Ascending aorta (tissue), 2 donors: ENCODE measurements at places on chromosomes 12 and 14.

GRCh38 chr14:52314595-52315354, 663 bp downstream of the PTGER2 start:
- DNase-seq = no peak
- H3K27me3 ChIP-seq = no peaks in the 10 kb centered on the region
- H3K4me3 ChIP-seq = peak overlapping the region; percentile 62
- H3K27ac ChIP-seq = peak overlapping the region; percentile 5

- no peak overlapping the region for H3K4me3 ChIP-seq
- H3K4me1 ChIP-seq = peaks cover 2% of the 10 kb centered on the region
- H3K27me3 ChIP-seq = no peaks in the 10 kb centered on the region
Observed at GRCh38 chr12:132562489-132563021, 47.8 kb downstream of the LRCOL1 start.

GRCh38 chr14:104316121-104316722, 177.8 kb downstream of the KIF26A start:
- no peaks in the 10 kb centered on the region for H3K4me1 ChIP-seq
- H3K27ac ChIP-seq = no peak overlapping the region
- no peaks in the 10 kb centered on the region for H3K36me3 ChIP-seq

DNA sequence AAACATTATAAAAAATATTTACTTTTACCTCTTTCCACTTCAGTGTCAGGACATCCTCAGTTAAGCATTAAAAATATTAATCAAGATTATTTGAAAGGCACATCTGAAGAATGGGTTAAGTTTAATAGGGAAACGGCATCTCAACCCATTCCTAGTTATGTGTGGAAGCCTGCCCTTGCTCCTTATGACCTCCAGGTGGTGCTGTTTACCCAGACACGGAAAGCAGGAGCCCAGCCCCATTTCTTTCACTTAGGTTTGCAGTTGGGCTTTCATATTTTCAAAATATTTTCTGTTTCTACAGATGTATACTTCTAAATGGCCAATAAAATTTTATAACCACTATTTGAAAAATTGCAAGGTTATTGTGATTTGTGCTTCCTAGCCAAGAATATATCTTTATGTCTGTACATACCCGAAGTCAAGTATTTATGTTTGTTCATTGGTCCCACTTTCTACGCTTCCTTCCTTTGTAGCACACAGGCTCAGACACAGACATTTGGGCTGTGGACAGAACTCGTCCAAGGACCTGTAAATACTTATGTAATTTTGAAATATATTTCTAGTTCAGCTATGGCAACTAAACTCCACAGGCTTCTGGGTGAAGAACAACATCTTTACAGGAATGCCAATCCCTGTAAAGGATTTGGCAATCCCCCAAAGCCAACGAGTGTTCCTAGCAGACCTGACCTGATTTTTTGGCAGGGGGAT, 247.1 kb downstream of the AKAP6 start:
- DNase-seq = no peak
- H3K4me1 ChIP-seq = peaks cover 2% of the 10 kb centered on the region
- peak overlapping the region; percentile 47 for H3K4me3 ChIP-seq
- no peaks in the 10 kb centered on the region for H3K36me3 ChIP-seq

GRCh38 chr12:684416-684815, 21.2 kb upstream of the NINJ2 start:
- no peaks in the 10 kb centered on the region for H3K36me3 ChIP-seq
- H3K27me3 ChIP-seq = no peaks in the 10 kb centered on the region
- no peaks in the 10 kb centered on the region for H3K4me1 ChIP-seq
- H3K4me3 ChIP-seq = no peak overlapping the region
- DNase-seq = peak; percentile 11

DNA sequence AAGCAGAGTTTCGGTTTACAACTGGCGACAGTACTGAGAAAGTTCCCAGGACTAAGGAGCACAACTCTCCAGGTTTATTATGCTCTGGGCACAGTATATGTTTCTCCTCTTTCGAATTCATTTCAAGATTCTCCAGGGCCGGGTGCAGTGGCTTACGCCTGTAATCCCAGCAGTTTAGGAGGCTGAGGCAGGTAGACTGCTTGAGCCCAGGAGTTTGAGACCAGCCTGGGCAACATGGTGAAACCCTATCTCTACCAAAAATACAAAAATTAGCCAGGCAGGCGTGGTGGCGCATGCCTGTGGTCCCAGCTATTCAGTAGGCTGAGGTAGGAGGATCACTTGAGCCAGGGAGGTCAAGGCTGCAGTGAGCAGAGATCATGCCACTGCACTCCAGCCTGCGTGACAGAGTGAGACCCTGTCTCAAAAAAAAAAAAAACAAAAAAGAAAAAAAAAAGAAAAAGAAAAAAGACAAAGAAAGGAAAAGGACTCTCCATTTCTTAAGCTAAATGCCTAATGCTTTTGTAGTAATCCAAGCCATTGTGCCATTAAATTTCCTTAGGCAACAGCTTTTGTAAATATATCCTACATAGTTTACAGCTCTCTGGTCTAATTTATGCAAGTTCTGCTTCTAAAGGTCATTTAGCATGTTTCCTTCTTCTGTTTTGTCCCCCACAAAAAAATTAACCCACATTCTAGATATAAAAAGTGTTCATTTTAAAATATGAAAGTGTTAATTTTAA, 34.8 kb downstream of the ATL1 start:
- H3K27me3 ChIP-seq = no peaks in the 10 kb centered on the region
- H3K4me1 ChIP-seq = no peaks in the 10 kb centered on the region
- H3K36me3 ChIP-seq = peaks cover 7% of the 10 kb centered on the region
- no peak overlapping the region for H3K27ac ChIP-seq
- H3K4me3 ChIP-seq = no peak overlapping the region
- no peak for DNase-seq

GRCh38 chr14:44873536-44873935, 88.2 kb downstream of the KLHL28 start:
- H3K4me3 ChIP-seq = no peak overlapping the region
- DNase-seq = no peak
- no peaks in the 10 kb centered on the region for H3K27me3 ChIP-seq
- no peaks in the 10 kb centered on the region for H3K4me1 ChIP-seq
- no peak overlapping the region for H3K27ac ChIP-seq

- no peak for DNase-seq
- no peaks in the 10 kb centered on the region for H3K27me3 ChIP-seq
- H3K4me1 ChIP-seq = no peaks in the 10 kb centered on the region
- no peak overlapping the region for H3K27ac ChIP-seq
- H3K4me3 ChIP-seq = no peak overlapping the region
Observed at GRCh38 chr14:24606297-24606696, 3.2 kb downstream of the GZMH start.

DNA sequence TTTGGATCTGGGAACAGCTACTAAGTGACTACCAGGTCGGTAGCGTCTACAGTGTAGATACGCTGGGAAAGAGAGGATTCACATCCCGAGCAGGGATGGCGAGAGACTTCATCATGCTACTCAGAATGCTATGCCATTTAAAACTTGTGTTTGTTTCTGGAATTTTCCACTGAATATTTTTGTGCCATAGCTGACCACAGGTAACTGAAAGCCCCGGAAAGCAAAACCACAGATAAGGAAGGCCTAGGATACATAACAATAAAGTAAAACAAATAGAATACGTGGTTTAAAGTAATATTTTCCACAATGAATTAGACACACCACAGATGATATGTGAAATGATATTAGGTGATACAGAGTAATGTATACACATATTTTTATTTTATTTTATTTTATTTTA, 7.9 kb upstream of the HCAR1 start:
- no peak overlapping the region for H3K27ac ChIP-seq
- H3K4me3 ChIP-seq = no peak overlapping the region
- H3K27me3 ChIP-seq = no peaks in the 10 kb centered on the region
- H3K4me1 ChIP-seq = no peaks in the 10 kb centered on the region

GRCh38 chr12:91988086-91988923, 157.3 kb downstream of the BTG1 start:
- peak overlapping the region; percentile 53 for H3K27ac ChIP-seq
- no peaks in the 10 kb centered on the region for H3K36me3 ChIP-seq
- peaks cover 8% of the 10 kb centered on the region for H3K4me1 ChIP-seq
- H3K27me3 ChIP-seq = no peaks in the 10 kb centered on the region
- DNase-seq = no peak
- no peak overlapping the region for H3K4me3 ChIP-seq

DNA sequence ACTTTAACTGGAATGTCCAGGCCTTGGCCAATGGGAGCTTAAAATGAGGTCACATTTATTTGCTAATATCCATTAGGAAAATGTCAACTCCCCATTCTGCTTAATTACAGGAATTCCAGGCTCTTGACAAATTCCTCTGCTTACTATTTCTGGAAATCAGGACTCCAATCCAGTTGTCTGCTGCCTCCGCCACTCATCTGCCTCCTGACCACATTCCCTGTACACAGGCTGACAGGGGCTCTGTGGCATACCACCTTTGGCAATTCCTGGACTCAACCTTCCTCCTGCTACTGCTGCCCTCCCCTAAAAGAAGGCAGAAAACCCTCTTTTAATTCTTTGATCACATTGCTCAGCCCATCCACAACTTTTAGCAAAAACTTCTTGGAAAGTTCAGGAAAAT, 37.9 kb downstream of the KICS2 start:
- no peak for DNase-seq
- H3K4me1 ChIP-seq = peaks cover 9% of the 10 kb centered on the region
- H3K4me3 ChIP-seq = no peak overlapping the region
- no peaks in the 10 kb centered on the region for H3K36me3 ChIP-seq

DNA sequence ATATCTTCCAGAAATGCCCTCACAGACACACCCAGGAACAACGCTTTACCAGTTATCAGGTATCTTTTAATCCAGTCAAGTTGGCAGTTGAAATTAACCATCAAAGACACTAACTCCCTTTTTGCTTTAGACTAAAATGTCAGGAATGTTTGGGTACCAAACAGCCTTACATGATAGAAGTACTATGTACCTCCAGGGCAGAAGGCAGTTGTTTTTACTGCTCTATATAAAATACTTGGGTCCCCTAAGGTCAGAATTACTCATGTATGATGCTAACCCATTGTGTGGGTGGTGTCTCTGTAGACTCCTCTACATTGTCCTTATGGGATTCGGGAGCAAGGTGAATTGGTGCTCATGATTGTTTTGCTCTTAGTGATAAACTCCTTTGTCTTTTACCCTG, 492.5 kb upstream of the FLRT2 start:
- DNase-seq = no peak
- H3K27me3 ChIP-seq = no peaks in the 10 kb centered on the region
- no peaks in the 10 kb centered on the region for H3K4me1 ChIP-seq

DNA sequence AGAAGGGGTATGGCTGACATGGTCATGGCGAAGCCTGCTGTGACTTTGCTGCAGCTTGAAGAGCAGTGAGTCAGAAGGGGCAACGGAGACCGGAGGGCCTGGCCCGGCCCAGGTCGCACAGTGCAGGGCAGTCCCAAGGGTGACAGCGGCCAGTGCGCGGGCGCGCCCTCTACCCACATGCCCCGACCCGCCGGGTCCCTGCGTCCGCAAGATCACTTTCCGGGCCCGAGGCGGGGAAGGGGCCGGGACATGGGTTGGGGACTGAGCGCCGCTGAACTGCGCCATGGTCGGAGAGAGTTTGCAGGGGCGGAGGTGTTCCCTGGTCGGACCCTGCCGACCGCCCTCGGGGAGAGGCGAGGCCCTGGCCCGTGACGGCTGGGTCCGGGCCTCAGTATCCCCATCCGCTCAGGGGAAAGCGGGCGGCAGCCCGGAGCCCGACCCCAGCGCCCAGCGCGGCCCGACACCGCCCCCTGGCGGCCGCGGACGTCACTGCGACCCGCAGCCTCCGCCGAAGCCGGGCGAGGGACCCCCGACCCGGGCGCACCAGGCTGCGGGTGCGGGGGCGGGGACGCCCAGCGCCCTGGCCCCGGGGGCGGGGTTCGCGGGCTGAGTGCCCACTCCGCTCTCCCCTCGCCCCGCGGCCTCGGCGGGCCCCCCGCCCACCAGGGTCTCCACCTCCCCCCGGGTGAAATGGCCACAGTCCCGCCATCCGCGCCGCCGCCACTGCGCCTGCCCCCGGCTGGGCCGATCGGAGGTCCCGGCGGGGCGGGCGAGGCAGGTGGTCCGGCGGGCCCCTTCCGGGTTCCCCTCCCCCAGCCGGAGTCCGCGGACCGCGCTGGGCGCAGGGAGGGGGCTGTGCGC, 7.2 kb upstream of the ANKRD9 start:
- no peaks in the 10 kb centered on the region for H3K27me3 ChIP-seq
- peak overlapping the region; percentile 77 for H3K4me3 ChIP-seq
- H3K4me1 ChIP-seq = peaks cover 4% of the 10 kb centered on the region
- H3K27ac ChIP-seq = peak overlapping the region; percentile 6
- no peak for DNase-seq
- no peaks in the 10 kb centered on the region for H3K36me3 ChIP-seq

DNA sequence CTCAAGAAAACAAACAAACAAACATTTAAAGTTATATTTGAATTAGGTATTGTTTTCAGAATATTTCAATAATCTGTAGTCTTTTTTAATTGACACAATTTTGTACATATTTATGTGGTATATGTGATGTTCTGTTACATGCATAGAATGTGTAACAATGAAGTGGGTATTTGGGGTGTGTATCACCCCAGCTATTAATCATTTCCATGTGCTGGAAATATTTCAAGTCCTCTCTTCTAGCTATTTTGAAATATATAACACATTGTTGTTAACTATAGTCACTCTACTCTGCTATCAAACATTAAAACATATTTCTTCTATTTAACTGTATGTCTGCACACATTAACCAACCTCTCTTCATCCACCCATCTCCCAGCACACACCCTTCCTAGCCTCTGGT, 32.0 kb upstream of the SIX1 start:
- no peaks in the 10 kb centered on the region for H3K27me3 ChIP-seq
- H3K4me1 ChIP-seq = no peaks in the 10 kb centered on the region
- no peak overlapping the region for H3K4me3 ChIP-seq

GRCh38 chr14:63508033-63508432, 35.1 kb downstream of the PPP2R5E start:
- no peak overlapping the region for H3K4me3 ChIP-seq
- no peaks in the 10 kb centered on the region for H3K36me3 ChIP-seq
- H3K27me3 ChIP-seq = no peaks in the 10 kb centered on the region
- DNase-seq = no peak

- H3K4me3 ChIP-seq = no peak overlapping the region
- no peak overlapping the region for H3K27ac ChIP-seq
- no peaks in the 10 kb centered on the region for H3K4me1 ChIP-seq
- no peaks in the 10 kb centered on the region for H3K36me3 ChIP-seq
- H3K27me3 ChIP-seq = no peaks in the 10 kb centered on the region
Observed at GRCh38 chr12:16385782-16386646, 38.6 kb downstream of the MGST1 start.

DNA sequence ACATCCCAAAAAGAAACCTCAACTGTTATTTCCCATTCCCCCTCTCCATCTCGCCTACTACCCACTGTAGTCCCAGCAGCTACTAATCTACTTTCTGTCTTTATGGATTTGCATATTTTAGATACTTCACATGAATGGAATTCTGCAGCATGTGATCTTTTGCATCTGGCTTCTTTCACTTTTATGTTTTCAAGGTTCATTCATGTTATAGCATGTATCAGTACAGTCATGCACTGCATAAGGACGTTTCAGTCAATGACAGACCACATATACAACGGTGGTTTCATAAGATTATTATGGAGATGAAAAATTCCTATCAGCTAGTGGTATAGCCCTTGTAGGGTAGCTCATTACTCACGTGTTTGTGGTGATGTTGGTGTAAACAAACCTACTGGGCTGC, 24.5 kb downstream of the PCNX4 start:
- DNase-seq = no peak
- H3K27me3 ChIP-seq = no peaks in the 10 kb centered on the region
- peaks cover 35% of the 10 kb centered on the region for H3K36me3 ChIP-seq
- H3K4me3 ChIP-seq = no peak overlapping the region
- H3K4me1 ChIP-seq = no peaks in the 10 kb centered on the region
